Stimulated activated CD4-positive, alpha-beta T cell treated with anti-CD3 and anti-CD28 coated beads, Interleukin-1b, Interleukin-23, amount 100 ng/mL, for 1 hour (primary cell): ENCODE measurements at places on chromosomes 4 and X.

DNA sequence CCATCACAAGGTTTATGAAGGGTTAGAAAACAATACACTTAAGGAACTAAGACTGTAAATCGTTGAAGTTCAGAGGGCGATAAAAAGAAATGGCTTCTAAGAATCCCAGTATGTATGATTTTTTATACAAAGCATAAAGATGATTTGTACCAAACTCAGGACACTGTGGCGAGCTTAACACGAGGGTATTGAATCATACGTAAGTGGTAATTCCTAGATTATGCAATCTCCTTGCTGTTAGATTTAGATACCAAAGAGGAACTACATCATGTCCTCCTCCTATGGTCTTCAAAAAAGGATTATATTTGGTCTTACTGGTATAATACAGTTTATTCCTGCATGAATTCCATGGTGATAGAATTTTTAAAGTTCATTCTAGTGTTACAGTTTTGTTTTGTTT, 23.9 kb downstream of the NFKB1 start:
- no peak for DNase-seq

DNA sequence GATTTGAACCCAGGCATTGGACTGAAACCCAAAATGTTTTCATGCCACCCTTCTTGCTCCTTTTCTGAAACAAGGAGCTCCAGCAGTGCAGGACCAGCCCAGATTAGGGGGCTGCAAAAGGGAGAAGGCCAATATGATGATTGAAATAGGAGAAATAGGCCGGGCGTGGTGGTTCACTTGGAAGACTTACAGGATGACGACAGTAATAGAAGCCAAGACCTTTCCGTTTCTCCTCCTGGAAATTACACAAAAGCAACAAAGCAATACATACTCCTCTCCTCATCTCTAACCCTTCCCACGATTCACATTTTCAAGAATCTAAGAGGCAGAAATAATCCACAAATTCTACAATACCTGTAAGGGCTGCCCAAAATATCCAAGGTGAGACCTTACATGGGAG, 90.8 kb downstream of the ANAPC4 start:
- no peak for DNase-seq

DNA sequence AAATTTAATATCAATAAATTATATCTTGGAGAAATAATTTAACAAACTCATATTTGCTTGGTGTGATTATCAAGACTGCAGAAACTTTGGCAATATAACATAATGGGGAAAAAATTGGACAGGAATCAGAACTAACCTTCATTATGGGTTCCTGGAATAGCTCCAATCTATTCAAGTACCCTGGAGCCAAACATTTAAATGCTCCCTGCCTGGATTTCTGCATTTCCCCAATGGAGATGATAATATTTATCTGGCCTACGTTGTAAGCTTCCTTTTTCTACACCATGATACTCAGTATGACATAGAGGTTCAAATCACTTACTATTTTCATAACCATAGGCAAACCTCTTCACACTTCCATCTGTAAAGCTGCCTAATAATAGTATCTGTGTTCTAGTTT, 326.8 kb downstream of the TRIML1 start:
- DNase-seq = no peak

GRCh38 chr4:98692411-98692810, 34.0 kb upstream of the TSPAN5 start:
- DNase-seq = no peak

GRCh38 chr4:109999585-109999912, 86.9 kb downstream of the EGF start:
- no peak for DNase-seq

DNA sequence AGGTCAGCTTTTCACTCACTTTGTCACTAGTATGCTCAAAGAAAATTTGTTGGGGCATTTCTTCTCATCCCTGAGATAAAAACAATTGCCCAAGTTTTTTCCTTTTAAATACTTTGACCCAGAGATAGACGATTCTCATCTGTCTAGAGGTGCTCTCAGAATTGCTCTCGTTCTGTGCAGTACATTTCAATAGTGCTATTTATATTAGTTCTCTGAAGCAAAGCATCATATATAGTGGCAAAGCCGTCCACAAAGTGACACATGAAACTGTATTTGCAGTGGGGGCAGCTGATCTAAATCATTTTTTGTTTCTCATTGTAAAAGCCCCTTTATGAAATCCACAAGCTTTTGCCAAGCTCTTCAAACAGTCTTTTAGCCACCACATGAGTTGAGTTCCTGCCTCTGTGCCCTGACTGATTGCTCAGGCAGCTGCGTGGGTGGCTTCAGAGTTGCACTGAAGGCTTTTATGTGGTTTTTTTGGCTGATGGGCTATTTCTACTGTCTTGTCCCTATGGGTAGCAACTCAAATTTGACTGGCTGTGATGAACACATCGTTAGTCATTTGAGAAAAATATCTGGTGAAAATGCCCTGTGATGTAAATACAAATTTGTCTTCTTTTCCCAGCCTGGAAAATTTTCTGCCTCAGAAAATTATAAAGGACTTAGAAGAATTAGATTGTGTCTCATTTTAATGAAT, 119.1 kb upstream of the OTUD4 start:
- DNase-seq = peak; percentile 50

GRCh38 chr4:158621729-158622128, 50.0 kb downstream of the C4orf46 start:
- no peak for DNase-seq

- DNase-seq = no peak
Observed at GRCh38 chrX:111868726-111869638, 7.0 kb upstream of the TRPC5OS start.

GRCh38 chr4:74205559-74205958, 47.6 kb downstream of the MTHFD2L start:
- DNase-seq = no peak

DNA sequence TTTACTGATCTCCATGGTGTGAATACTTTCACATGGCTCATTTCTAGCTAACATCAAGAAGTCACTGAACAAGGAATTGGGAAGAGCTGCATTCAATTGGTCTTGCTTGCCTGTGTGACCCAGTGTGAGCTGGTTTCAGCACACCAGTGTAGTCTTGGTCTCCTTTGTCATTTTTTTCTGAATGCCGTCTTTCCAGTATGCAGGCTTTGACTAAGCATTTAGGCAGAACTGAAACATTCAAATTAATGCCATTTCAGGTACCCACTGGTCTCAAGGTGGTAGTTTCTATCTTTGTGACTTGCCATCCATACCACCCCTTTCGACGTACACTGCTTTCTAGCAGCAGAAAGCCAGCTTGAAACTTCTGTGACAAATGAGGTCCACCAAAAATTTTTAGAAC, 550.5 kb upstream of the BOD1L1 start:
- no peak for DNase-seq
